ENCODE measurements at places on chromosomes 3 and 15.

DNA sequence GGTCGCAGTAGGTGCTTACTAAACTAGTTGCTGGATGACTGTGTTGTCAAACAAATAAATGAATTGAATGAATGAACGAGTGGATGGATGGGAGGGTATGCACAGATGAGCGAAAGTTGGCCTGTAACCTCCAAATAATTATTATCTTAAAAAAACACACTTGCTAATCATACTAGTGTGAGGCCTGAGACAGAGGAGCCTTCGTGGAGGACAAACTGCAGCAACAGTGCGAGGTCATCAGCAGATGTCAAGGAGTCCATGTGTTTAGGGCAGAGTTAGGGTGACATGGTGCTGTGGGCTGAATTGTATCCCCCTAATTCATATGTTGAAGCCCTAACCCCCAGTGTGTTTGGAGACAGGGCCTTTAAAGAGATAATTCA is 24.4 kb downstream of the CORO2B start:
- DNase-seq = no peak

- no peak for DNase-seq
Observed at GRCh38 chr3:176079785-176080184, 1117.5 kb downstream of the TBL1XR1 start.

- DNase-seq = no peak
Observed at GRCh38 chr3:156344215-156344614, 210.7 kb downstream of the SSR3 start.

DNA sequence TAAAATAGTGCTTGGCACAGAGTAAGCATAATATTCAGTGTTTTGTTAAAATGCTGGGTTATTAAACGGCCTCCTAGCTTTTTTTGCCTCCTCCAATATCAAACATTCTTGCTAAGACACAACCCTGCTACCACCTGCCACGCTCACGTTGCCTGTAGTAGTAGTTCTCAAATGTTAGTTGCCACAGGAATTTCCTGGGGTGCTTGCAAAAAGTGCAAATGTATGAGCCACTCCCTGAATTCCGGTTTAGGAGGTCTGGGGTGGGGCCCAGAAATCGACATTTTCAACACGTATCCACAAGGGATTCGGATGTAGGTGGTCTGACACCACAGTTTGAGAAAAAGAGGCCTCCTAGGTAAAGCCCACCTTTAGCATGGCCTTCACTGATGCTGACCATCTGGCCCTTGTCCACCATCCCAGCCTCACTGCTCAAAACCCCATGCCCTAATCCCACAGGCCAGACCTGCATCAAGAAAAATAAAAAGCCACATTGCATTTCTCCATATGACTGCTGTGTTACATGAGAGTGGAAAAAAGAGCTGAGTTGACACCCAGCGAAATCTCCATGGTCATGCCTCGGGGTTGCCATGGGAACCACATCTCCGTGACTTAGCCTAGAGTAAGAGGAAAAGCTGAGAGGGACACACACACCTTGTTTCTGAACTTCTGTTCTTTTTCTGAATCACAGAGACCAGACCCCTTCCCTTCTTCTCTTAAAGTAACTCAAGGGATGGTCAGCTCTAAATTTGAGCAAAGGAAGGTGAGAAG is 116.4 kb upstream of the HES1 start:
- no peak for DNase-seq

DNA sequence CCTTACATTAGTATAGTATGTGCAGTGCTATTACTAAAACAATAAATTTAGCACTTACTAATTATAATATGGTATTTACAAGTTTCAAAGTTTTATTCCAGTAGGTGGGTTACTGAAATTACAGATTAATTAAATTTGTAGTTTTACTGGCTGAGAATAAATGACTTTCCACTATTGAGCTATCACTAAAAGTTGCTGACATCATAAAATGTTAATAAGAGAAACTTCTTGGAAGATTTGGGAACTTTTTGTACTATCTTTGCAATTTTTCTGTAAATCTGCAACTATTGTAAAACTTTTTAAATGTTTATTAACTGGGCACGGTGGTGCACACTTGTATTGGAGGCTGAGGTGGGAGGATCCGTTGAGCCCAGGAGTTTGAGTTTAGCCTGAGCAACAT is 247.7 kb downstream of the UBE2E2 start:
- DNase-seq = no peak

GRCh38 chr3:143105170-143105569 is 14.4 kb upstream of the CHST2 start:
- DNase-seq = no peak

DNA sequence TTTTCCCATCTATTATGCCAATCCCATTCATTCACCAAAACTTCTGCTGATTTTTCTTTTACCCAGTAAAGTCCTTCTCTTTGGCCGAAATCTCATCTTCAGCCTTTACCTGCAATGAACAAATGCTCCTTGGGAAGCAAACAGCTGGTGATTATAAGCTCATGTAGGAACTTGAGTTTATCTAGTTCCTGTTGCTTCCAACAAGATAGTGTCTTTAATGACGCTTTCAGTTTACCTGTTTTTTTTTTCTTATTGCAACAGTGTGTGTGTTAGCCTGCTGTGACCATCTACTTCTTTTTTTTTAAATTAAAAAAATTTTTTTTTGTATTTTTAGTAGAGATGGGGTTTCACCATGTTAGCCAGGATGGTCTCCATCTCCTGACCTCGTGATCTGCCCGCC is 156.0 kb downstream of the CD47 start:
- DNase-seq = no peak

GRCh38 chr3:149970716-149971402 is at the start of gene PFN2:
PFN2 (minus strand) TSS chr3:149970895; CDS start chr3:149970856, 39 bp downstream.
- peak; percentile 30 for DNase-seq
